Stimulated activated CD8-positive, alpha-beta memory T cell treated with anti-CD3 and anti-CD28 coated beads, Interleukin-15, amount 100 ng/mL, for 4 hours (primary cell): ENCODE measurements at places on chromosomes 7 and 10.

GRCh38 chr7:47466832-47467231 lies 115.1 kb downstream of the TNS3 start:
- DNase-seq = no peak

GRCh38 chr7:2515424-2516193 lies 4.0 kb upstream of the LFNG start:
- DNase-seq = no peak

DNA sequence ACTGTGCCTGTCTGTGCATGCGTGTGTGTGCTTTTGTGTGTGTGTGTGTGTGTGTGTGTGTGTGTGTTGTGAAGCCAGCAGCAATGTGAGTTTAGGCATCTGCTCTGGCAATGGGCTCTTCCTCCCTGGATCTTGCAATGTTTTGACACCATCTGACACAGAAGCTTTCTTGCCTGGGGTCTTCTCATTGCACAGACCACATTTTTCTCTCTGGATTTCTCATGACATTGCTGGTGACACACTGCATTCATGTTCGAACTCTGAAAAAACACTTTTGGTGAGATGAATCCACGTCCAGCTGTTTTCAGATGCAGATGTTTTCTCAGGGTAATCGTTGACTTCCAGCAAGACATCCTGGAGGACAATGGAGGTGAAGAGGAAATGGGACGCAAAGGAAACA lies 63.0 kb upstream of the FZD8 start:
- no peak for DNase-seq

DNA sequence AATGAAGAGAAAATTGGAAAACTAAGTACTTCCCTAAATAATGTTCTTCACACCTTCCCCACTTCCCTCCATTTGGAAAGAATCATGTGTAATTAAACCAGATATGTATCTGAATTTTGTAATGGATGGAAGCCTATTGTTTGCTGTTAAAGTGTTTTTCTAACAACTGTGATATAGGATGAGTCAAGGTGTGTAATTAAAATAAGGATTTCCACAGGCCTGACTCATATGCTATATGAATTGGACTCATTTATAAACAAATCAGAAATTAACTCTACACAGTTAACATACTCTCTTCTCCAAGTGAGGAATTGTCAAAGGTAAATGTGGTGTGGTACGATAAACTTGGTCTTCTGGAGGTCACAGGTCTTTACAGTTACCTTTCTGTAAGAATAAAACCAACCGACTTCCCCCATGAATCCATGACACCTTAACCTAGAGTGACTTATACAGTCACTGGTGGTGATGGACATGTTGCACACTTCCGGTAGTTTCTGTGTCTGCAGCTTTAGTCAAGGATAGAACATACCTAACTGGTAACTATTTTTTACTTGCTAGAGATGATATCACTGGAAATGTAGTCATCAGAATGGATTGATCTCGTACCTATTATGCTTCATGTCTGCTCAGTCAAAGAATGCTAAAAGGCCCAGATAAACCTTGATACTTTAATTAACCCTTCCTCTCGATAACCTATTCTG lies 12.8 kb downstream of the PNLIPRP3 start:
- DNase-seq = no peak

GRCh38 chr7:68720697-68721096 lies 877.6 kb upstream of the AUTS2 start:
- DNase-seq = no peak

DNA sequence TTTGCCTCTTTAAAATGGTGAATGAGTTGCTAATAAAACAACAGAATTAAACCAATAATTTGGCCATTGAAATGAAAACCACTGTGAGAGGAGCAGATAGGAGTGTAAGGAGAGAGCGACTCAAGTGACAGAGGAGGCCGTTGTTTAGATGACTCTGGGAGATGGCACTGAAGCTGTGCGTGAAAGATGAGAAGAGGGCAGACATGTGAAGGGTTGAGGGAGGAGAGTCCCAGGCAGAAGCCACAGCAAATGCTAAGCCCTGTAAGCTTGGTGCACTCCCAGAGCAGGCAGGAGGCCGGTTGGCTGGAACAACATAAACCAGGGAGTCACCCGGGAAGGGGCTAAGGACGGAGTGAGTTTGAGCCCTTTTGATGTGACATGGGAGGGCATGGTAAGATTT lies 814 bp upstream of the OPALIN start:
- no peak for DNase-seq

DNA sequence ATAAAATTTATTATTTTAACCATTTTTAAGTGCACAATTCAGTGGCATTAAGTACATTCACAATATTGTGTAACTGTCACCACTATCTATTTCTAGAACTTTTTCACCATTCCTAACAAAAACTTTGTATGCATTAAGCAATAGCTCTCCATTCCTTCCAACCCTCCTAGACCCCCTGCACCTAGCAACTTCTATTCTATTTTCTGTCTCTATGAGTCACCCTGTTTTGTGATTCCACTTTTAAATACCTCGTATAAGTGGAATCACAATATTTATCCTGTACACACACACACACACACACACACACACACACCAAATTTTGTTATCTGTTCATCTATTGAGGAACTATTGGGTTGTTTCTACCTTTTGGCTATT lies 89.2 kb downstream of the ARID5B start:
- DNase-seq = no peak

DNA sequence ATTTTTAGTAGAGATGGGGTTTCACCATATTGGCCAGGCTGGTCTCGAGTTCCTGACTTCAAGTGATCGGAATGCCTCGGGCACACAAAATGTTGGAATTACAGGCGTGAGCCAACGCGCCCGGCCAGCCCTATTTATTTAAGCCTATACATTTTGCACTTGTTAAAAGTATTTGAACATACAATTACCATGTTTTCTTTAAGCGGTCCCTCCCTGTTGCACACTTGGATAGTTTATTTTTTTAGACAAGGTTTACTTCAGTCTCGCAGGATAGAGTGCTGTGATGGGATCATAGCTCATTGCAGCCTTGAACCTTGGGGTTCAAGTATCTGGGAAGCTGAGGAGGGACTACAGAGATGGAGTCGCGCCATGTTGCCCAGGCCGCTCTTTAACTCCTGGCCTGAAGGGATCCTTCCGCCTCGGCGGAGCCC lies 35.7 kb upstream of the SRRM3 start:
- DNase-seq = no peak

DNA sequence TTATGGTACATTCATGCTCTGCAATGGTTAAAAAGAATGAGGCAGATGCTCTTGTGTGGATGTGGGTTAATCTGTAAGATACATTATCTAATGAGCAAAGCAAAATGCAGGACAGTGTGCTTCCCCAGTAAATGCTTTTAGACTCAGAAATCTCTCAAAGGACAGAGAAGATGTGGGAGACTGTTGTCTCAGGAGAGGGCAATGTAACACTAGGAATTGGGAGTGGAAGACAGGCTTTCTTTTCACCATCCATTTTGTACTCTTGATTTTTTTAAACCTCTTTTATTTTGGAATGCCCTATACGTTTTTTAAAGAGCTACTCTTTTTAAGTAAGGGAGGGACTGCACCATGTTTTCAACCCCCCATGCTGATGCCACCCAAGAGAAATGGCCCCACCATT lies 77.5 kb upstream of the ADAM12 start:
- DNase-seq = no peak

DNA sequence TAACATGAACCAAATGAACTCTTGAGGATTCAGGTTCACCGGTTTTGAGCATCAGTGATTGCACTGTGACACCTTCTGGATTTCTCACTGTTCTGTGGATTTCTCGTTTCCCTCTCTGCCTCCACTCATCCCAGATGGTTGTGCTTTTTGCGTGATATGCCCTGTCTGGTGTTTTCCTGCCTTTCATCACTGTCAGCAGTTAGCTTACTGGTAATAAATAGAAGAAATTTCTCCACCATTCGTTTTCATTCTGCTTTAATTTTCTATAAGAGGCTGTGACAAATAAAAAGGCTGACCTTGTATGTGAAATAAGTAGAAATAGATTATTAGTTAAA lies 16.2 kb downstream of the BPGM start:
- DNase-seq = no peak

GRCh38 chr10:5490032-5490431 lies 9.3 kb downstream of the CALML5 start:
- DNase-seq = no peak

DNA sequence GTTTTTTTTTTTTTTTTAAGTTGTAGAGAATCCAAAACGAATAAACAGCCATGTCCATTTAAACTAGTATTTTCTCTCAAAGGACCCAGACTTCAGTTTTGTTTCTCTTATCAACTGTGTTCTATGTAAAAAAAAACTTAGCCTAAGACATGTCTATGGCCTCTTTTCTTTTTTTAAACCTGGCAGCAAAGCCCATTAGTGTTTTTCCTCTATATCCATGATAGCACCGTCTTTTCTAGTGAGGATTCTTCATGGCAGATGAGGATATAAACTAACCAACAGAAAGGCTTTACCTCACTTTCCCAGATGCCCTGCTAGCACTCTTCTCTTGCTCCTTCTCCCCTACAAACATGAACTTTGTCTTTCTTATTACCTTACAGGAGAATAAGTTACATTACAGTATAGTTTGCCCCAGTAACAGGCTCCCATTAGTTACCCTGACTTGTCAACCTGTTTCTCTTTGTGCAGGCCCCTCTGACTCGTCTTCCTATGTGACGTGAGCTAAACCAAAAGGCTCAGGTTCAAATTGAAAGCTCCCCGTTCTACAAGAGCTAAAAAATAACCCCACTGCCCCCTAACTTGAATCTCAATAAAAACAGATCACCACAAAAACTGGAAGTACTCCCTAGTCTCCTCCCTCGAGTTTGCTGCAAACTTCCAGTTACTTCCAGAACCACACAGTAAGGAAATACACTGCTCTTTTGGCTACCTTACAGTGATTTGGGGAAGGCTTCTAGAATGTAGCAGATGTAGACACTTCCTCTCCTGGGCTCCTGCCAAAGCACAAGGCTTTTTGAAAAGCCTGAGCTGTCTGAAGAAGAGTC lies 20.1 kb downstream of the P4HA1 start:
- no peak for DNase-seq

GRCh38 chr7:2431260-2431867 lies 28.0 kb downstream of the CHST12 start:
- no peak for DNase-seq

DNA sequence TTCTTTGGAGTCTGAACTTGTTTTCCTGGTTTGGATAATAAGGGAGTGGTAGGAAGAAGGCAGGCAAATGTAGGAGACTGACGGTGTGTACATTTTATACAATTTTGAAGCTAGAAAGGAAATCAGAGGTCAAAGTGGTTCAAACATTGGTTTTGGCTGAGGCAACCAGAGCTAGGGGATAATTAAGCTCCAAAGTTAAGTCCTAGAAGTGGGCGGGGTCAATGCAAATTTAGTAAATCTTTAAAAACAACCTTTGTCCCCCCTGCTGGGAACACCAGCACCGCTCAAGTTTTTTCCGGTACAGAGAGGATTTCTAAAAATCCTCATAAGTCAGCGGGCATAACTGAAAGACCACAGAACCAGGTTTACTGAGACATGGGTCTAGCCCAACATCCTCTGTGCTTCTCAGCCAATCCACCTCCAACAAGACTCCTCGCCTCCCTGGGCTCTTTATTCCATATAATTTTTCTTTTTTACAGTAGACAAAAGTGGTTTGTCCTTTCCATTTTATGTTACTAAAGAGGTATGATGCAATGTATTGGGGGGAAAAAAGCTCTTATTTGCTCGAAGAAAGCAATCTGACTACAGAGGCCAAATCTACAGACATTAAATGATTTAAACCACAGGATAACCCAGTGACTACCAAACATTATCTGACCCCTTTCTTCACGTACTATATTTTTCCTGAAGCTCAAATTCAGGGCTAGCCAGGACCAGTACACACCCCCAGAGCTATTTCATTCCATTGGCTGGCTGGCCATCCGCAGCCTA lies 1.6 kb downstream of the GLUD1 start:
- no peak for DNase-seq

DNA sequence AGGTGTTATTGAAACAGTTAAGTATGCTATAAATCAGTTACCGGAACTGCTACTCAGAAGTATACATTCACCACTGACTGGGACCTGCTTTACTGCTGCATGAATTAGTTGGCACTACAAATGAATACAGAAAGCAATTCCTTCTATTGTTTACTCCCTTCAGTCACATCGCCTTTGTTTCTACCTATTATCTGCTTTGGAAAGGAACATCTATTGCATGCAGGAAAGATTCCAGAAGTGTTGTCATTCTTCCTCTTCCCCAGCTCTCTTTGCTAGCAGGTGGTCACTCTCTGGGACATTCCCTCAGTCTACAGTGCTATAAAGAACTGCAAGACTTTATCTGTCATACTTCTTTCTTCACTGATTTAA lies 131.3 kb downstream of the ANK3 start:
- DNase-seq = no peak

GRCh38 chr7:136399385-136399784 lies 422.2 kb upstream of the MTPN start:
- no peak for DNase-seq
